HCEC 1CT (cell line): ENCODE measurements at places on chromosomes 16 and 17.

DNA sequence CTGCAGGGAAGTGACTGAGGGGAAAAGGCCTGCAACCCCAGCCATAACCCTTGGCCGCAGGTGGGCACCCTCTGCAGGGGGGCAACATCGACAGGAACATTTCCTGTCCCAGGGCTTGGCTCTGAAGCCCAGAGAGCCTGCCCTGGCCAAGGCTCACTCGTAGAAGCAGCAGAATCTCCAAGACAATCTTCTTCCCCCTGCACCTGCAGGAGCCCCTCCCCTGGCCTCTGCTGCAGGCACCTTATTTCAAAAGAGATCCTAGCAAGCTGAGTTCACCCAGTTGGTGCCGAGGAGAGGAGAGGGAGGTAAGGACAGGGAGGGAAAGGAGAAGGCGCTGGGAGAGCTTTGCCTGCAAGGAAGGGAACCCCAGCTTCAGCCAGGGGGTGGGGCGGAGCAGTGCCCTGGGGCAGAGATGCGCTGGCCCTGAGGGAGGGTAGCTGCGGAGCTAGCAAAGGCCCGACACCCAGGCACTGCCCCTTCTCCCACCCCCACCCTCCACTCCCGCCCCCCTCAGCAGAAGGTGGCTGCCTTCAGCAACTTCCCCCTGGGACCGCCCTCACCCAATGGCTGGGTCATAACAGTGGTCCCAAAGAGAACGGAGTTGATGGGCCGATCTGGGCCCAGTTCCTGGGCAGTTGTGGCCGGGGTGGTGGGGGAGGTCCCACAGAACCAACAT is 104.3 kb upstream of the TNRC6C start:
- no peak for DNase-seq

GRCh38 chr17:64378890-64379354 is 11.7 kb downstream of the PECAM1 start:
- DNase-seq, result no peak

DNA sequence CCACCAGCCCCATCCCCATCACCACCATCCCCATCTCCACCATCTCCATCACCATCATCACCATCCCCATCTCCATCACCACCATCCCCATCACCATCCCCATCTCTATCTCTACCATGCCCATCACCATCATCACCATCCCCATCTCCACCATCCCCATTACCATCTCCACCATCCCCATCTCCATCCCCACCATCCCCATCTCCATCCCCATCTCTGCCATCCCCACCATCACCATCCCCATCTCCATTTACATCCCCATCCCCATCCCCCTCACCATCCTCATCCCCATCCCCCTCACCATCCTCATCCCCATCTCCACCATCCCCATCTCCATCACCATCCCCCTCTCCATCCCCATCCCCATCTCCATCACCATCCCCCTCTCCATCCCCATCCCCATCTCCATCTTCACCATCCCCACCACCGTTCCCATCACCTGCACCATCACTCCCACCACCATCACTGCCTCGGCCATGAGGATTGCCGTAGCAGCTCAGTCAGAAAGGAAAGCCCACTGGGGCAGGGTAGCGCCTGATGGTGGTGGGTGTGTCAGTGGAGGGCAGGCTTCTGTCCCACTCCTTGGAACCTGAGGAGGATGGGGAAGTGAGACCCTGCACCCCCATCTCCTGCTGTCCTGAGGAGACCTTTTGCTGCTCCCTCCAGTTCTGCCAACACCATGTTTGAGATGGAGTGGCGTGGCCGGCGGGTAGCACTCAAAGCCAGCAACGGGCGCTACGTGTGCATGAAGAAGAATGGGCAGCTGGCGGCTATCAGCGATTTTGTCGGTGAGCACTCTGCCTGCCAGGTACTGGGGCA is 7.5 kb downstream of the FSCN2 start:
- no peak for DNase-seq

DNA sequence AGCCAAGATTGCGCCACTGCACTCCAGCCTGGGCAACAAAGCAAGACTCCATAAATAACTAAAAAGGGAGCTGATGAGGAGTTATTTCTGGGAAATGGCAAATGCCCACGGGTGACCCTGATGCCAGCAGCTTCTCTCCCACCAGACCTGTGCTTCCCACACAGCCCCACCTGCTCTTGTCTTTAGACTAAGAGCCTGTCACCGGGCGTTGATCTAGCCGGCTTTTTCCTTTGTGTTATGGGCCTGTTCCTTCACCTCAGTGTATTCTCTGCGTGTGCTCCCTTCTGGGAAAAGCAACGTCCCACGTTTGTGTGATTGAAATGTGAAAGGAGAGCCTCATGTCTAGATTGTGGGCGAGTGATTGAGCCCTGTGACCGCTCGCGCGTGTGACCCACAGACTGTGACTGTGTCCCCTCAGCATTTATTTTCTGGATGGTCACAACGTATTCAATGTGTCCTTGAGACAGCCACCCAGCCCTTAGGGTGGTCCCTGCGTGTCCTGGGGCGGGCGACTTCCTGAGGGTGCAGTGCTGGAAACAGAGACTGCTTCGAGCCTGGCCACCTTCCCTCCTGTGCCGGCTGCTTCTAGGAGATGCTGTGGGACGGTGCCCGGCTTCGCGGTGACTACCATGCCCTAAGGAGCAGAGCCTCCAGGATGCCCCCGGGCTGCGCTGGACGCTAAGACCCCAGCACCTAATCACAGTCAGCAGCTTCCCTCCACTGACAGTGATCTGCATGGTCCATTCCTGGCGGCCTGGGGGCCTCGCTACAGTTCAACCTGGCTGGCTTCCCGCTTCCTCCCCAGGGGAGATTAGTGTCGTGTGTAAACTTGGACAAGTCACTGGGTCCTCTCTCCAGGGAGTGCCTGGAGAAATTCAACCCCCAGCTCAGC is 7.8 kb upstream of the RNPS1 start:
- DNase-seq, result no peak
